ENCODE measurements at places on chromosomes 12 and 14.

DNA sequence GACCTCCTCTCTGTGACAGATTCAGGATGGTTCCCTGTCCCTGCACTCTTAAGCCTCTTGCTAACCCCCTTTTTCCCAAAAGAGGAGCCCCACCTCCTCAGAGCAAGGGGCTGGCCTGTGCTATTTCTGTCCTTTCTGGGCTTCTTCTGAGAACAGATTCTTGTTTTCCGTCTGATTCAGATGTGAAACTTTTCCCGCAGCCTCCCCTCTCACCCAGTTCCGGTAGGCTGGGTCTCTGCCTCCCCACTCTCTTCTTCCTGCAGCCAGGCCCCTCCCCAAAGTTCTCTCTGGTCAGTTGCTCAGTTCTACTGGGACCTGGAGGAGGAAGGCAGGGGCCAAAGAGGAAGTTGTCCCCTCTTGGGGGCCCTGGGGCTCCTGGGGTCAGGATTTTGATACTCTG lies 11.8 kb downstream of the PDE1B start:
- DNase-seq, result no peak

DNA sequence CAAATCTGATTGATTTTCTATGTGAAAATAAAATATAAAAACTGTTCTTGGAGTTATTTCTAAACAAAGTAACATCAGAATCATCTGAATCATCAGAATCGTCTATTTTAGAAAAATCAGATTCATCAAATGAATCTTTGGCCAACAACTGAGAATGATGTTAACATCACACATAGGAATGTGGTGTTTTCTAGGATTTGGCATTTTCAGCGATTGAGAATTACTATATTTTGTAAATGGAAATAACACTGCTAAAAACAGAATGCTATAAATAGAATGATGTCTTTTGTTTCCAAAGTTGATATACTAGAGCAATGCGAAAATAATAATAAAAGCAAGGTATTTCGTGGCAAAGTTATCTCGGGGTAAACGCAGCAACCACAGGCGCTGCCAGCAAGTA lies 73.9 kb upstream of the EVL start:
- DNase-seq, result no peak

DNA sequence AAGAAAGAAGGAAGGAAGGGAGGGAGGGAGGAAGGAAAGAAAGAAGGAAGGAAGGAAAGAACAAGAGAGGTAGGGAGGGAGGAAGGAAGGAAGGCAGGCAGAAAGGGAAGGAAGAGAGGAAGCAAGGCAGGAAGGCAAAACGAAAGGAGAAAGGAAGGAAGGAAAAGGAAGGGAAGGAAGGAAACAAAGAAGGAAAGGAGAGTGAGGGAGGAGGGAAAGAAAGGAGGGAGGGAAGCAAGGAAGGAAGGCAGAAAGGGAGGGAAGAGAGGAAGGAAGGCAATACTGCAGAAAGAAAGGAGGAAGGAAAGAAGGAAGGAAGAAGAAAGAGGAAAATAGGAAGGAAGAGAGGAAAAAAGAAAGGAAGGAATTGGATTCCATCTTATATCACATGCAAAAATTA lies 1303.1 kb upstream of the TMEM132C start:
- no peak for DNase-seq

GRCh38 chr12:50574601-50575348 lies 70.0 kb downstream of the DIP2B start:
- DNase-seq, result no peak

GRCh38 chr12:23303821-23304220 lies 645.6 kb downstream of the SOX5 start:
- no peak for DNase-seq

DNA sequence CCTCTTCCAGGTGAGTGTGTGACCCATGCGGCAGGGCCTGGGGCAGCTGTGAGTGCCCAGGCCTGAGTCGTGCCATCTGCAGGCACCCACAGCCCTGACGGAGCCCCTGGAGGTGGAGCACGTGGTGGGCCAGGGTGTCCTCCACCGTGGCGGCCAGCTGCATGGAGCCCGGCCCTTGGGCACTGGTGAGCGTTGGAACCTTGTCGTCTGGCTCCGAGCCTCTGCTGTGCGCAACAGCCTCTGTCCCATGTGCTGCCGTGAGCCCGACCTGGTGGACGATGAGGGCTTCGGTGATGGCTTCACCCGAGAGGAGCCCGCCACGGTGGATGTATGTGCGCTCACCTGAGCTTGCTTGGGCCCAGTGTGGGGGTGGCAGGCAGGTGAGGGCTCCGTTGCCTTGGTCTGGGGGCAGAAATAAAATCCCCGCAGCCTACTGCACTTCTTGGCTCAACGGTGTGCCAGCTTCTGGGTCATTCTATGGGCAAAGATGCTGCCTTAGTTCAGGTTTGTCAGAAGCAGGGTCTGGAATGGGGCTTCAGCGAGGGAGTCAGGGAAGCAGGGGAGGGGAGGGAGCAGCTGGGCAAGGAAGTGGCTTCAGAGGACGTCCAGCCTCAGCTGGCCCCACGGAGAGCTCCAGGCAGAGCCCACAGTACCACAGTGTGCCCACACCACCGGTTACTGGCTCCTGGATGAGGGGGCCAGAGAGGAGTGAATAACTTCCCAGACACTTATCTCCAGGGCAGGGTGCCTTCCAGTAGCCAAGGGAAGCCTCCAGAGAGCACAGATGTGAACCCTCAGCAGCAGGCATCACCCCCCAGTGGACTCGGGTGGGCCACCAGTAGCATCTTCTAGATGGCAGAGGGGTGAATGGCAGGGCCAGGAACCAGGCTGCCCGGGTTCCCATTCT lies 1.2 kb upstream of the ARL6IP4 start:
- DNase-seq, result no peak

DNA sequence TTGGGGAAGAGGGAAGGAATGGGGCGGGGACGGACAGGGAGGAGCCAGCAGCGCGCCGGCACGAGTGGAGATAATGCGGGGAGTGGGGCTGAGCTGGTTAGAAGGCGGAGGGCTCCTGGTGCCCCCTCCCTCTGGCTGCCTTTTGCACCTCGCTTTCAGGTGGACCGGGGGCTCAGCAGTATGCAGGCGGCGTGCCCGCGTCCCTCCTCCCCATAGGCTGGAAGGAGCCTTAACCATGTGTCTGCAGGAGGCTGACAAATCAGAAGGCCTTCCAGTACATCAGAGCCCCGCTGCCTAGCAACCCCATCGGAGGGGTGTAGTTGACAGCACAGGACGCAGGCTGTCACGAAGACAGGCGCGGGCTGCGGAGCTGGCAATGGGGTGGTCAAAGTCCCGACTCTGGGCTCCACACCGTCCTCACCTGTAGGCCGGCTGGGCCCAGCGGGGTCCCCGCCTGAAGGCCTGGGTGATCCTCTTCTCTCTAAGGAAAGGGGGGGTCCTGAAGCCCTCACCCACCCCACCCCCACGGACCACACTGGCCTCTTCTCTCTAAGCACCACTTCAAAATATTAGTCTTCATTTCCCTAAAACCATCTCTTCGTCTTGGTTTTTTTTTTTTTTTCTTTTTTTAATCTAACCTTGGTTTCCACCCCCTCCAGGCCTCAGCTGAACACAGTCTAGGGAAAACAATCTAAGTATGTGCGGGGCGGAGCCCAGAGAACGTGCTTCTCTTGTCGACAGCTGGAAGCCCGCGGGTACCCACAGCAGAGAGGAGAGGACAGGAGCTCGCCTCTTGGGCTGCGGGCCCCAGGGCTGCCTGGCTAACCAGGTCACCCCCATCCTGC lies 44.5 kb downstream of the KDM2B start:
- no peak for DNase-seq

DNA sequence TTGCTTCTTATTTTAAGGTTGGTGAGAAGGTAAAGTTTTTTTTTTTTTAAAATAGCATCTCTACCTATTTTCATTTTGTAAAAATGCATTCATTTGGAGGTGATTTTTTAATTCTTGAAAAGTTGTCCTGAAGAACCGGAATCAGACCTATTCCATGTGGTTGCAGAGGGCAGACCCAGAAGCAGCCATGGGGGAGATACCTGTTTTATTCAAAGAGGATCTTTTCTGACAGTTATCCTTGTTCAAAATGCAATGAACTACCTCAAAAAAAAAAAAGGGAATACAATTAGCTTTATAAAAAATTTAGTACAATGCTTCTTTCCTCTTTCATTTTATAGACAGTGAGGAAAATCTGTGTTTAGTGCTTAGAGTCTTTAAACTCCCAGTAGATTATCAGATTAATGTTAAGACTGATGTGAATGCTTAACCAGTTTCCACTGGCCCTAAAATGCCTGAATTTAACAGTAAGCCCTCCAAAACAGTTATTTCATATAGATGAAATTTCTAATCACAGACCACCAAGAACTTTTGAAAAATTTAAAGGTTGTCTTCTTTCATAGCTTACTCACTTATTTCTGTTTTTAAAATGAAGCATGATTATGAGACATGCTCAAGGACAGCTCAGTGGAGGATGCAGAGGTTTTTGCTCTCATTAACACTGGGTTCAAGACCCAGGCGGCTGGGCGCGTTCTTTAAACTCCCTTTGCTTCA lies 8.6 kb upstream of the NEMF start:
- DNase-seq, result no peak

GRCh38 chr12:53624458-53624857 lies 1.7 kb downstream of the ATF7 start:
- DNase-seq, result no peak

- DNase-seq, result peak; percentile 61
Observed at GRCh38 chr12:121796855-121797751, 3.6 kb upstream of the RHOF start.

GRCh38 chr12:3228552-3228951 lies 151.4 kb downstream of the TSPAN9 start:
- DNase-seq, result no peak

GRCh38 chr12:124605883-124606774 lies 38.7 kb upstream of the NCOR2 start:
- DNase-seq, result no peak

- no peak for DNase-seq
Observed at GRCh38 chr14:72559202-72559601, 334.7 kb downstream of the DPF3 start.

DNA sequence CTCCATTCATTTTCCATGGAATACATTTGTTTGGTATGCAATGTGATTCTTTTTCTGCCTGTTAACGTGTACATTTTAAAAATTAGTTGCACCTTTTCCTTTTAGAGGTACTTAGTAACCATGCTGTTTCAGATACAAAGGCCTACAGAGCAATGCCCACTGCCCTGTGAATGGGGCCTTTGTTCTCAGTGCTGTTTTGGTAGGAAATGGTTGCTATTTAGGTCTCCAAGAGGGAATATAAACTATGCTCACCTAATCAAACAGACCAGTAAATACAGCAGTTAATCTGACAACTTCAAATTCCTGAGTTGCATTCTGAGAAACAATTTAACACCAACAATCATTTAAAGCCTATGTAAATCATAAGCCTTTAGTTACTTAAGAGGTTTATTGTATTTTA lies 188.7 kb downstream of the BCAT1 start:
- DNase-seq, result no peak

DNA sequence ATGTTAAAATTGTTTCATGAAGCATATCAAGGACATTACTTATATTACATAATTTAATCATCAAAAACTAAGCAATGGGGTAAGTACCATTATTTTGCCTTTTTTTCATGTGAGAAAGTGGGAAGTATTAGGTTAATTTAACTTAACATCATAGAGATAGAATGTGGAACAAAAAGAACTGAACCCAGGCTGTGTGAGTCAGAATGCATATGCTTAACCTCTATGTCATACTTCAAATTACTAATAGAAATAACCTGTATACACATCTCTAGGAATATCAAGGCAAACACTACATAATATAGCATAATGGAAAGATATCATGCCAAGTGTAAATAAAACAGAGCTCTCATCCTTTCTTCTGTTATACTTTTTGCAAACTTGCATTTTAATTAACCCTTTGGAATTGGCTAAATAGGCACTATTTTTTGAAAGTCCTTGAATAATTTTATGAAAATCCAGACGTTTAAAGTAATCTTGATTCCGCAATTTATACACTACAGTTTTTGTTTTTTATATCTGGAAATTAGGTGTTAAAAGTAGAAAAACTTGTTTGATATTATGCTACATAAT lies 777.7 kb downstream of the SLC6A15 start:
- no peak for DNase-seq

GRCh38 chr12:14962153-14962539 lies 745 bp upstream of the ARHGDIB start:
- no peak for DNase-seq
